A172 (cell line): ENCODE measurements at places on chromosomes 6 and 20.

DNA sequence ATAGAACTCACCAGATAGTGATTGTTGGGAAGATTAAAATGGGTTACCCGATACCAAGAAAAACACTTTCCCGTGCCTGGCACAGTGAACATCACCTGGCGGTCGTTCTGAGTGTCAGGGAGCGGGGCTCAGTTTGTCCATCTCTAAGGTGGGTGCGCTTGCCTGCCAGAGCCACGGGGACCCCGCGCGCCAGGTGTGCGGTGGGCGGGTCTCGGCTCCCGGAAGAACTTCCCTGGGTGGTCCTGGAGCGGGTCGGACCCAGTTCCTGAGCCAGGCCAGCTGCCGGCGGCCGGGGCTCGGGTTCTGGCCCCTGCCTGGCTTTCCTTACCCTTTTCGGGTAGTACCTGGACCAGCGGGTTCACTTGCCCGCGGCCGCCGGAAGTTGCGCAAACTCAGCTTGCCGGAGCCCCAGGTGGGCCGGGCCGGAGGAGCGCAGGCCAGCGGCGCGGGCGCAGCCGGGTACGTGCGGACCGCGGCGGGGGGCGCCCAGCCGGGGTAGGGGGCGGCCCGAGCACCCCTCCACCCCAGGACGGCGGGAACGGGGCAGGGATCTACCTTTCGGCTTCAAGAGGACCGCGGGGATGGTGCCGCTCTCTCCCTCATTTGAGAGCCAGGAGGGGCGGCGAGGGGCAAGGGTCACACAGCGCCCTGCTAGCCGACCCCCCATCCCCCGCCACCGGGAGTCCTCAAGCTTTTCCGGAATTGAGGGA, 7.5 kb downstream of the FAM110A start:
- DNase-seq, result no peak

DNA sequence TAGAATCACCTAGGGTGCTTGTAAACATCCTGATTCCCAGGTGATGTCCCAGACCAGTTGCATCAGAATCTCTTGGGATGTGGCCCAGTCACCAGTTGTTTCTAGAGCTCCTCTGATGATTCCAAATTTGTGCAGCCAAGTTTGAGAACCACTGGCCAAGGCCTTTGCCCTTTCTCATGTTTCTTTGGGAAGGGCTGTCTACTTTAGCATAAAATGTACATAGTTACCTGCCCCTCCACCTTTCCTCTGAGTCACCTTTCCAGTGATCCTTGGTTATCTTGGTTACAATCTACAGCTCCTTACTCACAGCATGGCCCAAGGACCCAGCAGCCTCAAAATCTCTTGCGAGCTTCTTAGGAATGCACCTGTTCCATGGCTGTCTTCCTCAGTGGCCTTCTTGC, 266.4 kb upstream of the PRND start:
- no peak for DNase-seq

- no peak for DNase-seq
Observed at GRCh38 chr6:24911796-24912382, 23.9 kb downstream of the RIPOR2 start.

DNA sequence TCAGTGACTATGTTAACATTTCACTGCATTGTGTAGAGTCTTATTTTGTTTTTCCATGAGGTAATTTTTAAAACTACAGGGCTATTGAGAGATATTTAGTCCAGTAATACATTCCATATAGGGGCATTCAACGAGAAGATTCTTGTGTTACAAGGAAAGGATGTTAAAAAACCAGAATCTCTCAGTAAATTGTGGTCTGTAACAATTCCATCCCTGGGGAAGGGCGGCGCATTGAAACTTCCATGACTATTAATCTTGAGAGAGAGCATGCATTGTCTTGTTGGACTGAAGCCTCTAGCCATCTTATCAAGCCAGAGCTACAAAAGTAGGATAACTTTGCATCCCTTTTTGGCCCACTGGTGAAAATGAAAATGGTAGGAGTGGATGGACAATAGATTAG, 119.7 kb downstream of the BCKDHB start:
- DNase-seq, result no peak

DNA sequence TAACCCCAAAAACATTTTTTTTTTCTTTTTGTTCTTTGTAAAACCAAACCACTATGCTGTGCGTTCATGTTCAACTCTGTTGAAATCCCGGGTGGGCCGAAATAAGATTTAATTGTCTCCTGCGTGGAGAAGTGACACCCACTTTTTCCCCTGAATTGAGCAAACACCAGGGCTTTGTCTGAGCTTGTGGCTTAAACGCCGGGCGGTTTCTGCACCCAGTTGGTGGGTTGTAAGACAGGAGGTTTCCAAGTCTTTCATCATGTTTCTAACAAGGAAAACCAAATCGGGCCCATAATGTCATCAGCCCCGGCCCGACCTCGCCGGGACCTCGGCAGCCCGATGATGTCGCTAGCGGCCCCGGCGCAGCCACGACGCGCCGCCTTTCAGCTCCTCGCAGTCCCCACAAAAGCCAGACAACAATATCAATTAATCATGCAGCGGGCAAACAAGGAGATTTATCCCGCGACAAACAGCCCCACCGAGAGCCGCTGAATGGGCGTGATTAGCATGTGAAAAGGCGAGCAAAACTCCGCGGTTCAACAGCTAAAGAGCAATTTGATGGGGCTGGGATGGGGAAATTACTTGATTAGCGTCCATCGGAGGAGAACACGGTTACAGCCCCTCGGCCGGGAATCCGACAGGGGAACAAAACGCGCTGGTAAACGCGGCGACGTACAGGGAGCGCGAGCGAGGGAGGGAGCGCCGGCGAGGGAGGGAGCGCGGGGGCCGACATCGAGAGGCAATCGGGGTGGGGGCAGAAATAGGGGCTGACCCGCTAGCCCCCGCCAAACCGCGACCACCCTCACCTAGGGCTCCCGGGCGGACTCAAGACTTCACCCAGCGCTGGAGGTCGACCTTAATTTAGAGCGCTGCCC, 5.3 kb downstream of the LINC00237 start:
- no peak for DNase-seq

GRCh38 chr6:116564311-116564710, 7.0 kb upstream of the RWDD1 start:
- DNase-seq, result peak; percentile 19

DNA sequence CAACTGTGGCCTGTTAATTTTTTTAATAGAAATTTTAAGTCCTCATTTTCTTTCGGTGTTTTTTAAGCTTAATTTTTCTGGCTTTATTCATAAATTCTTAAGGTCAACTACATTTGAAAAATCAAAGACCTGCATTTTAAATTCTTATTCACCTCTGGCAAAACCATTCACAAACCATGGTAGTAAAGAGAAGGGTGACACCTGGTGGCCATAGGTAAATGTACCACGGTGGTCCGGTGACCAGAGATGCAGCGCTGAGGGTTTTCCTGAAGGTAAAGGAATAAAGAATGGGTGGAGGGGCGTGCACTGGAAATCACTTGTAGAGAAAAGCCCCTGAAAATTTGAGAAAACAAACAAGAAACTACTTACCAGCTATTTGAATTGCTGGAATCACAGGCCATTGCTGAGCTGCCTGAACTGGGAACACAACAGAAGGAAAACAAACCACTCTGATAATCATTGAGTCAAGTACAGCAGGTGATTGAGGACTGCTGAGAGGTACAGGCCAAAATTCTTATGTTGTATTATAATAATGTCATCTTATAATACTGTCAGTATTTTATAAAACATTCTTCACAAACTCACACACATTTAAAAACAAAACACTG, 10.1 kb downstream of the HFE start:
- DNase-seq, result peak; percentile 52

DNA sequence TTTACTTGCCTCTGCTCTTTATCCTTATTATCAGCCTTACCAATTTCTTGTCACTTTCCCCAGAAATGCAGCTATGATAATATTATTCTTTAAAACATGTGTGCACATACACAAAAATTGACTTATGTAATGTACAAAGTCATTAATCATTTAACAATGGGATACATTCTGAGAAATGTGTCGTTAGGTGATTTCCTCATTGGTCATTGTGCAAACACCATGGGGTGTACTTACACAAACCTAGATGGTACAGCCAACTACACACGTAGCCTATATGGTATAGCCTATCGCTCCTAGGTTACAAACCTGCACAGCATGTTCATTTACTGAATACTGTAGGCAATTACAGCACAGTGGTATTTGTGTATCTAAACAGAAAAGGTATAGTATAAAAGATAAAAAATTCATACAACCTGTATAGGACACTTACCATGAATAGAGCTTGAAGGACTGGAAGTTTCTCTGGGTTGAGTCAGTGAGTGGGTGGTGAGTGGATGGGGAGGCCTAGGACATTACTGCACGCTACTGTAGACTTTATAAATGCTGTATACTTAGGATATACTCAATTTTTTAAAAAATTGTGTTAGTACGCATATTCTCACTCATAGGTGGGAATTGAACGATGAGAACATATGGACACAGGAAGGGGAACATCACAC, 56.9 kb downstream of the HIVEP1 start:
- no peak for DNase-seq

DNA sequence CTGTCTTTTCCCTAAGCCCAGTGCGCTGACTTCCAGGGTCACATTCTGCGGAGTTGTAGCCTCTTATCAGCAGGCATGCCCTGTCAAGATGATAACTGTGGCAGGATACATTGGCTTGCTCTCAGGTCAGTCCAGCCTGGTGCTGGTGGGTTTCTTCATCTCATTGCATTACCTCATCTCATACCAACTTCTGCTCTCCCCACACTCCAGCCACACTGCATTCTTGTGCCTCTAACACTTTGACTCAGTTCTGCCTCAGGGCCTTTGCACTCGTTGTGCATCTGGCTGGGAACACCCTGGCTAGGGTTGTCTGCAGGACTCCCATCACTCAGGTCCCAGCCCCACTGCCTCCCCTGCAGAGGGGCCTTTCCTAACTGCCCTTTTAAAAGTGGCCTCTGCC, 110.3 kb upstream of the BACH2 start:
- no peak for DNase-seq

GRCh38 chr20:47062226-47062890, 167.7 kb downstream of the EYA2 start:
- no peak for DNase-seq

- DNase-seq, result no peak
Observed at GRCh38 chr20:58128635-58129625, 99.5 kb downstream of the ANKRD60 start.

- no peak for DNase-seq
Observed at GRCh38 chr6:75128878-75129570, 76.8 kb downstream of the COL12A1 start.

GRCh38 chr20:44948513-44948912, 11.7 kb downstream of the TOMM34 start:
- no peak for DNase-seq

DNA sequence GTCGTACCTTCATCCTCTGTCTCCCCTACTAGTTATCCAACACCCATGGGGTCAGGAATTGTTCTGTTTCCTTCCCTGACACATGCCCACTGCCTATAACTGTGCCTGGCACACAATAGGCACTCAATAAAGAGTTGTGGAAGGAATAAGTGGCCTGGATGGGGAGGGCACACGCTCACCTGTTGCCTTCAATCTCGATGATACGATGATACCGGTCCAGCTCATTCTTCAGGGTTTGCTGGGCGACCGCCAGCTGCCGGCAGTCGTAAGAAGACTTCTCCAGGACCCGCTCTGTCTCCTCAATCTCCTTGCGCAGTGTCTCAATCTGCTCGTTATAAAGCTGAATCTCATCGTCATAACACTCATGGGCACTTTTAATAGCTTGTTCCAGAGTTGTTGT, 32.5 kb downstream of the BFSP1 start:
- no peak for DNase-seq

- no peak for DNase-seq
Observed at GRCh38 chr6:157471895-157472686, 91.1 kb downstream of the ZDHHC14 start.

- DNase-seq, result no peak
Observed at GRCh38 chr6:137941995-137942394, 74.9 kb downstream of the TNFAIP3 start.

DNA sequence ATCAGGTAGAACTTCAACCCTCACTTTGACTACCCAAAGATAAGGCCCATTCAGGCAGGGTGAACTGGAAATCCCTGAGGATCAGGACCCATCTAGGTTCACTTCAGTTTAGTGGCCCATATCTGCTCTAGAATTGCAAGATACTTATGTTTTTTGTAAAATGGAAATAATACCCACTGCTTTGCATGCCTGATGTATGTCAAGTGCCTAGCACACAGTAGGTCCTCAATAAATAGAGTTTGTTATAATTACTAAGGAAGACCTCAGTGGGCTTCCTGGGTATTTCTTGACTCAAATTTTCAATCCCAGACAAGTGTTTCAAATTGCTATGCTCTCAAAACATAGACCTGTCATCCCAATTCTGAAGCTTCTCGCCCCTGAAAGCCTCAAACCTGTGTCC, 32.5 kb downstream of the PIGU start:
- DNase-seq, result no peak

DNA sequence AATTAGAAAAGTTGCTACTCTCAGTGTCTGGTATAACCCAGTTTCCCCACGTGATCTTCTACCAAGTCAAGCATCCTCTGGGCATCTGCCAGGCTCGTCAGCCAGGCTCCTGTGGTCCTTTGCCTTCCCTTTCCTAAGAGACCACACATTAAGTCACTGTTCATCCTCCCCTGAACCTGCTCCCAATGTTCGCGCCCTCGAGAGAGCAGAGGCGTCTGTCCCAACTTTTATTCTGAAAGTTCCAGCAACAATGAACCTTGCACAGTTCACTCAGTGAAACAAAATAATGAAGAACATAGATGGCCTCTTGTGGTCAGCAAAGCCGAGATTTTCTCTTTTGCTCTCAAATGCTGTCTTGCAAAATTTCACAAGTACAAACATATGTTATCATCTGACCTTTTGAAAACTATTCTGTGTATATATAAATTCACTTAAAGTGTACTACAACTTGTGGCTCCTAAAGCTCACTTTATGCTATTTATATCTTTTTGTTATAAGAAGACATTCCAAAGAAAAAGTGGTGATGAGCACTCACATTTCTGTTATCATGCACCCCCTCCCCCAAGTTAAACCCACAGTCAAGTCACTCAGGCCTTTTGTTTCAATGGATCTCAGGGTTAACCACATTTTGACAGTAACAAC, 39.2 kb upstream of the NHSL1 start:
- no peak for DNase-seq

DNA sequence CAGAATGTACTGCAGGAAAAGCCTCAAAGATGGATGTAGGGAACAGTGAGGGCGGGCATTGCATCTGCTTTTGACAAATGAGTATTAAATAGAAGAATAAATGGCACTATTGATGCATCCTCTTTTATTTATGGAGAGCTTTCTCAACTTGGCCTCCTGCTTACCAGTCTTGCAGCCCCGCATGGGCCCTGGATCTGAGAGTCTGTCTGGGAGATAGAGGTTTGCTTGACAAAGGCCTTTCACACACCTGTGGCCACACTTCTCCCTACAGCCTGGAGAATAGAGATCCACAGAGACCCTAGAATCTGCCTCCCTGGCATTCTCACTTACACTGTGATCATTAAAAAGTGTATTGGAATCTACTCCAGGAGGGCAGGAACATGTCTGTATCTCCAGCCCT, 203.8 kb upstream of the CDH4 start:
- DNase-seq, result no peak
